Endothelial cell of umbilical vein (primary cell): ENCODE measurements at places on chromosomes 2 and 18.

- DNase-seq, result no peak
Observed at GRCh38 chr2:100945930-100946607, 56.0 kb upstream of the RPL31 start.

DNA sequence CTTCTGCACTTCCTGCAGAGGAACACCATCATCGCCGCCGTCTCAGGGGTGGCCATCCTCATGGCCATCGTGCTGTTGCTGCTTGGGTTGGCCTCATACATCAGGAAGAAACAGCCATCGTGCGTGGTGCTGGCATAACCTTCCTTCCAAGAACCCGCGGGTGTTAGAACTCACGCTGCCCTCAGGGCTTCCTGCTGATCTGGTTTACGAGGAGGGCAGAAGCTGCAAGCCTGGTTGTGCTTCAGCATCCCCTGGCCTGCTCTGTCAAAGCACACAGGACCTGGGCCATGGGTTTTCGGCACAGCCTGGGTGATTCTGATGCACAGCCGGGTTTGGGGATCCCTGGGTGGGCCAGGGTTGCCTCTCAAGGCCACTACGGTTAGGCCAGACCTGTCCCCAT is 12.2 kb upstream of the ZAP70 start:
- DNase-seq, result no peak

DNA sequence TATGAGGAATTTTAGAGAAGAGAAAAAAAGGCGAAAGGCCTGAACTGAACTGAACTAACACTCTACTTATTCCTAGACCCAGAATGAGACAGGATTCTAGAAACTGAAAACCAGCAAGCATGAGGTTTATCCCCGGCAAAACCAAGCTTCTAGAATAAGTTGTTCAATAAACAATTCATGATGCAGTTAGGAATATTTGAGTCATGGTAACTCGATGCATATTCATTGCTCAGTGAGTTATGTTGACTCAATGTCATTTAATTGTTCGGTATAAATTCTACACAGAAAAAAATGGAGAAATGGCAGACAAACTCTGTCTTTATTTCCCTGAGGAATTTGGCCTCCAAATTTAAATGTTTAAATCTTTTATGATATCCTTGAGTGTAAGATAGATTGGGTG is 321.5 kb downstream of the SATB2 start:
- DNase-seq, result no peak

- no peak for DNase-seq
Observed at GRCh38 chr2:221109552-221109951, 462.6 kb downstream of the EPHA4 start.

DNA sequence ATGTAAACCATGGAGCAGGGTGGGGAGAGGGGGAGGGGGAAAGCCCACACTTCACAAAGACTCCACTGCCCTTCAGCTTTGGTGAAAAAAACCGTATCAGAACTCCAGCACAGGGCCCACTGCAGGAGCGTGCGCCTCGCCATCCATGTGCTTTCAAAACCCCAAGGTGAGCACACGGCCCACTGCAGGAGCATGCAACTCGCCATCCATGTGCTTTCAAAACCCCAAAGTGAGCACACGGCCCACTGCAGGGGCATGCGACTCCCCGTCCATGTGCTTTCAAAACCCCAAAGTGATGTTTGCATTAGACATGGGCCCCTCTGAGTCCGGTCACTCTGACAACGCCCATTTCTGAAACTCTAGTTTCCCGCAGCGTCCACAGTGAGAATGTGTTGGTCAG is 7.8 kb downstream of the TXNL4A start:
- no peak for DNase-seq

GRCh38 chr2:226295681-226296080 is 503.9 kb downstream of the IRS1 start:
- no peak for DNase-seq

DNA sequence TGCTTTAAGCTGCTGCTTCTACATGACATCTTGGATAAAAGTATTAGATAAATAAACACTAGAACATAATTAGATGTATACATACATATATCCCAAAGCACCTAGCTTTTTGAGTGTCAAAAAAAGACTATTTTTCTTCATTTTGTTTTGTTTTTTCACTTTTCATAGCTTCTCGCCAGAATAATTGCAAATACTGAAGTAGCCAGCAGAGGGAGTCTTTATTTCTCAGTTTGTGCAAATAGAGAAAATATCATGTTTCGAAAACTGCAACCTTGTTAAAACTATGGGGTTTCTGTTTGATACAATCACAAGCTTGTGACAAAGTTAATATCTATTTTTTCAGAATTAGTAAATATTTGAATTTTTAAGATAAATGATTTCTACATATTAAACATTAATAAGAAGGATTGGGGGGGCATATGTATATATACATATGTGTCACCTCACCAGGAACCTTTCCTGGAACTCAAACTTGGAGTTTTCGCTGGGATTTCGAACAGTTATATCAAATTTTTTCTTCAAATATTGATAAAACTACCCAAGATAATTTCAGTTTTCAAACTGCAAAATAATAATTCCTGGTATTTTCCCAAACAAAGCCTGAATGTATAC is 61.0 kb downstream of the GRB14 start:
- peak; percentile 67 for DNase-seq

DNA sequence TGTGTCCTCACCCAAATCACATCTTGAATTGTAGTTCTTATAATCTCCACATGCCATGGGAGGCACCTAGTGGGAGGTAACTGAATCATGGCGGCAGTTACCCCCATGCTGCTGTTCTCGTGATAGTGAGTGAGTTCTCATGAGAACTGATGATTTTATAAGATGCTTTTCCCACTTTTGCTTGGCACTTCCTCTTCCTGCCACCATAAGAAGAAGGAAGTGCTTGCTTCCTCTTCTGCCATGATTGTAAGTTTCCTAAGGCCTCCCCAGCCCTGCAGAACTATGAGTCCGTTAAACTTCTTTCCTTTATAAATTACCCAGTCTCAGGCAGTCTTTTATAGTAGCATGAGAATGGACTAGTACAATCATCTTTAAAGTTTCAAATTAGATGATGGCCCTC is 902.4 kb upstream of the PIK3C3 start:
- no peak for DNase-seq

GRCh38 chr2:150526827-150527226 is 39.4 kb upstream of the RND3 start:
- peak; percentile 75 for DNase-seq

DNA sequence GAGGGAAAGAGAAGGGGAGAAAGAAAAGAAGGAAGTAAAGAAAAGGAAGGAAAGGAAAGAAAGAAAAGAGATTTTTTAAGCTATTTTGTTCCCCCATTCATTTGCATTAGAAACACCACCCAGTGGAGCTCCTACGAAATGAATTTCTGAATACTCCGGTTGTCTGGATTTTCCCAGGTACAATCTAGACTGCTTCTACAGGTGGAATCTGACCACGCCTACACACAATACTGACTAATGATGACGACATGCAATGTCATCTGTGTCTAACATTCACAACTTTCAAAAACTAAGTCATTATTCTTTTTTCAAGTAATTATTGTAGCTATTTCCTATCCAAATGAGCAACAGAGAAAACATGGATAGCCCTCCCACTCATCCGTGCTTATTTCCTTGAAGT is 121.7 kb downstream of the ZNF516 start:
- no peak for DNase-seq

GRCh38 chr2:42581257-42581656 is 12.8 kb downstream of the MTA3 start:
- no peak for DNase-seq

- DNase-seq, result no peak
Observed at GRCh38 chr2:171670655-171671054, 16.6 kb upstream of the DYNC1I2 start.

- no peak for DNase-seq
Observed at GRCh38 chr2:180662521-180662920, 317.9 kb upstream of the UBE2E3 start.
